Stimulated activated CD4-positive, alpha-beta T cell treated with anti-CD3 and anti-CD28 coated beads, Interleukin-1b, Interleukin-23, amount 100 ng/mL, for 1 hour (primary cell): ENCODE measurements at places on chromosomes 6 and 20.

DNA sequence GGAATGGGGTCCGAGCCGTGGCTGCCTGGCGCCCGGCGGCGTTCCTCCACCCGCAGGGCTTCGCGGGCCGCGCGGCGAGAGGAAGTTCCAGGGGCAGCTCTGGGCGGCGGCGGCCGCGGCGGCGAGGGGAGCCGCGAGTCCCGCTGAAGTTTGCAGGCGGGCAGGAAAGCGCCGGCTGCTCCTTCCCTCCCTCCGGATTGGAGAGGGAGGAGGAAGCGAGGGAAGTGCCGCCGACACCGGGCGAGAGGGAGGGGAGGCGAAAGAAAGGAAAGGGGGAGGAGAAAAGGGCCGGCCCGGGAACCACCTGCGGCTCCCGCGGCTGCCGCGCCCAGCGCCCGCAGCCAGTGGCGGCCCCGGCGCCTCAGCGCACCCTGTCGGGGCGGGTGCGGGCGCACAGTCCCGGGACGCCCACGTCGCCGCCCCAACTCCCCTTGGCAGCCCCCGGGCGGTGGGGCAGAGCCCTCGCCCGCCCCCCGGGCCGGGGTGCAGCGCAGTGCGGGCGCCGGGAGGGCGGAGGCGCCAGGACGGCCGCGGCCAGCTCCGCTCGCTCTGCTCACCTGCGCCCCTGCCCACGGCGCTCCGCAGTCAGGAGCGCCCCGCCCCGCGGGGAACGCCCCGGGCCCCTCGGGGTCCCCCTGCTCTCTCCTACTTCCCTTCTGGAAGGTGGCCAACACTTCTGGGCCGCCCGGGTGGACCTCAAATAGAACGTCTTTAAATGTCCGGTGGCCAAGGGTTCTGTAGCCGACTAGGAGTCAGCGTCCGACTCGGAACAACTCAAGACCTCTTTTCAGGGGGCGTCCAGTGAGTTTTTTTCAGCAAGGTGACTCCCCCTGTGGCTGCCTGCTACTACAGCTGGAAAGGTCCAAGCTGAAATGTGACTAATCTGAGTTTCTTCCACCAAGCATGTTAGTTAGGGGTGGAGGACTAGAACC, 80.3 kb upstream of the CCDC28A start:
- no peak for DNase-seq

- DNase-seq, result no peak
Observed at GRCh38 chr6:167840526-167841179, 13.9 kb downstream of the AFDN start.

DNA sequence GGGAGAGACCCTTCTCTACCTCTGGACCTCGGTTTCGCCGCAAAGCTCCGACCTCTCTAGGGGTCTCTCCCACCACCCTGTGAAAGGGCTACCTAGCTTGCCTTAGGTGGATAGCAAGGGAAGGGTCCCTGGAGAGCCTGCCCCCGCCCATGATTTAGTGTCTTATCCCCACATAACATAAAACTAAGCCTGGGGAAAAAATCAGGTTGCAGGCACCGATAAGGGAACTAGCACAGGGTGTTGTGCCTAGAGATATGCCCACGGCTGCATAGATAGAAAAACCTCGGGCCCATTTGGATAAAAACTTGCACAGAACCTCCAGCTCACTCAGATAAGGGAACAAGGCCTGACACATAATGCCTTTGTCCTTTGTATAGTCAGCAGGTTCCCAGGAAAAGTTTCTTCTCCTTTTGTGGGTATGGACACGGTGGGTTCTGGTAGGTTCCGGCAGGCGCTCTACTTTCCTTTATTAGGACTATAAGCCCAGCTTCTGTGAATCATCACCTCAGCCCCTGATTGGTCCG, 846 bp downstream of the ZSCAN31 start:
- DNase-seq, result no peak

- no peak for DNase-seq
Observed at GRCh38 chr6:27494987-27495385, 22.1 kb upstream of the ZNF184 start.

DNA sequence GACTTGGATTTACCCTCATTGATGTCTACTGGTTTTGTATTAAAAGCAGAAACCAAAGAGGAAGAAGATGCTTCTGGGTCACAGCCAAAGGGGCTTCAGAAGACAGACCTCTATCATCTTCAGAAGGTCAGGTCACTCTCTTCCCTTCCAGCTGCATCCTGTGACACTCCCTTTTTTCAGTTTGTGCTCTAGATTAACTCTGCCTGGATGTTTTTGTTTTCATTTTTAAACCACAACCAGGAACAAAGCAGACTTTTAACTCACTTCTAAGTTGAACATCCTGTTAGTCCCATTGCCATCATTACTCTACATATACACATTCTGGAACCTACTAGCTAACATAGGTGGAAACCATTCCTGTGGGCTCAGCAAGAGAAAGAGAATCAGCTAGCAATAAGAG, 45.2 kb downstream of the AKIRIN2 start:
- no peak for DNase-seq

- DNase-seq, result peak; percentile 54
Observed at GRCh38 chr20:35207950-35208611, 18.4 kb upstream of the MMP24 start.

- no peak for DNase-seq
Observed at GRCh38 chr6:125974214-125974866, 12.0 kb upstream of the TRMT11 start.

GRCh38 chr6:170165085-170165470, 125.8 kb downstream of the DLL1 start:
- DNase-seq, result no peak

DNA sequence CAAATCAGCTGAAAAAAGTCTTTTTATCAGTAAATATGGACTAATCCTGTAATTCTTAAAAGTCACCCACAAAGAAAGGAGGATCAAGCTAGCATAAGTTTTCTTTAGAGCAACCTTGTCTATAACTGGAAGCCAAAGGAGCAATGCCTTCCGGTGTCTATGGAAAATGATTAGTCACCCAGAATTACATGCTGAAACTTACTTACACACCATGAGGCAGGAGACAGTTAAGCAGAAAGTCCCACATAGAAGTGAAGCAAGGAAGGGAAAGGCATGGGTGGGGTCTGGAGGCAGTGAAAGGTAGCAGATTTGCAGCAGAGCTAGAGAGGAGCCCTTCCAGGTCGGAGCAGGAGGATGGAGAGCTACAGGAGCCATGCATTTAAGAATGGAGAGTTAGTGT, 153.7 kb upstream of the RIPOR2 start:
- DNase-seq, result no peak
